ENCODE measurements at places on chromosomes 16 and 17. TPM values are rescaled to one million over a fixed set of nuclear protein-coding genes. Genes with fewer than 3 reads are reported as not detected.

DNA sequence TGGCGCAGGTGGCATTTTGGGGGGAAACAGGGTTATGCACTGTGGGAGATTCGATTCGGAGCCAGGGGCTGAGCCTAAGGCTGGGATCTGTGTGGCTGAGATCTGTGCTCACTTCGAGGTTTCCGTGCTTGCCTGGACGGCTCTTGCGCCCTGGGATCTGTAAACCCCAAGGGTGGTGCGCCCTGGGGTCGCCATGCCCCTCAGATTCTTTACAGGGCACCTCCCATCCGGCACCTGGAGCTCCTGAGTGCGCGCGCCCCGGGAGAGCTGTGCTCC lies 377 bp downstream of the SLC13A5 start:
- H3K4me1 ChIP-seq: peaks cover 16% of the 10 kb centered on the region
- DNase-seq: no peak
- H3K36me3 ChIP-seq: no peaks in the 10 kb centered on the region
- H3K27ac ChIP-seq: no peak overlapping the region
- peak overlapping the region; percentile 11 for H3K4me3 ChIP-seq

- no peak overlapping the region for H3K4me3 ChIP-seq
- no peak overlapping the region for H3K27ac ChIP-seq
- DNase-seq: no peak
- H3K27me3 ChIP-seq: no peaks in the 10 kb centered on the region
Measured at GRCh38 chr17:16232391-16232790, 15.4 kb downstream of the PIGL start.

- no peaks in the 10 kb centered on the region for H3K27me3 ChIP-seq
- H3K4me3 ChIP-seq: no peak overlapping the region
- H3K36me3 ChIP-seq: no peaks in the 10 kb centered on the region
- H3K4me1 ChIP-seq: peaks cover 58% of the 10 kb centered on the region
Measured at GRCh38 chr17:81040791-81041337, 5.9 kb downstream of the BAIAP2 start.

DNA sequence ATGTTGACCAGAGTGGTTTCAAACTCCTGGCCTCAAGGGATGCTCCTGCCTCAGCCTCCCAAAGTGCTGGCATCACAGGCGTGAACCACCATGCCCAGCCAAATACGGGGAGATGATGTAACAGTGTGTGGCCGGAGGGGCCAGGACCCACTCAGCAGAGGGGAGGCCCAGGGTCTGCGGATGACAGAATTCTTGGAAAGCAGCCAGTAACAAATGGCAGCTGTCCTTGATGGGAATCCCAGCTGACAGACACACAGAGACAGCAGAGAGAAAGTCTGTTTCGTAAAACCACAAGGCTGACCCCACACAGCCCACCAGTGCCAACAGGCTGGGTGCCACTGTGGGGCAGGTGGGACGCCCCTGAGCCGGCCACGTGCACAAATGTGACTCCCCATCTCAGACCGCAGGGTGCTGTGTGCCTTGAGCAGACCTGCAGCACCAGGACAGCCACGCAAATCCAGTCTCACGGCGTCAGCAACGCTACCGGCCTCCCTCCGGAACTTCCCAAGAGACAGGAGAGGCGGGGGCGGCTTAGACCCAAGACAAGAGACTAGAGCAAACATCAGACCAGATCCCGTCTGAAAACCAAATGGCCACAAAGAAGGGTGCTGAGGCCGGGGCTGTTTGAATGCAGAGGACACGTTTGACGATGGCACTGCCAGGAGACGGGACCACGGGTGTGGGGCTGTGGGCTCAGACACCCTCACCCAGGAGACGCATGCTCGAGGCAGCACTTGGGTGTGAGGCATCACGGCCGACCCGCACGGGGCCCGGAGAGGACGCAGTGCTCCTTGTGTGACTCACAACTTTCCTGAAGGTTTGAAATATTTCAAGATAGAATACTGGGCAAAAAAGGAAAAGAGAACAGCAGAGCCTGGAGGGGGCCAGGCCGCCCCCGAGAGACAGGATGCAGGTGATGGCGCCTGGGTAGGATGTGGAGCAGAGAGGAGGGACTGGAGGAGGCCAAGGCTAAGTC lies 24.6 kb downstream of the CTU2 start:
- peaks cover 84% of the 10 kb centered on the region for H3K36me3 ChIP-seq
- H3K4me3 ChIP-seq: no peak overlapping the region
- no peak overlapping the region for H3K27ac ChIP-seq
- no peaks in the 10 kb centered on the region for H3K27me3 ChIP-seq

The NEK8 gene
- total RNA-seq: 7.5 TPM

DNA sequence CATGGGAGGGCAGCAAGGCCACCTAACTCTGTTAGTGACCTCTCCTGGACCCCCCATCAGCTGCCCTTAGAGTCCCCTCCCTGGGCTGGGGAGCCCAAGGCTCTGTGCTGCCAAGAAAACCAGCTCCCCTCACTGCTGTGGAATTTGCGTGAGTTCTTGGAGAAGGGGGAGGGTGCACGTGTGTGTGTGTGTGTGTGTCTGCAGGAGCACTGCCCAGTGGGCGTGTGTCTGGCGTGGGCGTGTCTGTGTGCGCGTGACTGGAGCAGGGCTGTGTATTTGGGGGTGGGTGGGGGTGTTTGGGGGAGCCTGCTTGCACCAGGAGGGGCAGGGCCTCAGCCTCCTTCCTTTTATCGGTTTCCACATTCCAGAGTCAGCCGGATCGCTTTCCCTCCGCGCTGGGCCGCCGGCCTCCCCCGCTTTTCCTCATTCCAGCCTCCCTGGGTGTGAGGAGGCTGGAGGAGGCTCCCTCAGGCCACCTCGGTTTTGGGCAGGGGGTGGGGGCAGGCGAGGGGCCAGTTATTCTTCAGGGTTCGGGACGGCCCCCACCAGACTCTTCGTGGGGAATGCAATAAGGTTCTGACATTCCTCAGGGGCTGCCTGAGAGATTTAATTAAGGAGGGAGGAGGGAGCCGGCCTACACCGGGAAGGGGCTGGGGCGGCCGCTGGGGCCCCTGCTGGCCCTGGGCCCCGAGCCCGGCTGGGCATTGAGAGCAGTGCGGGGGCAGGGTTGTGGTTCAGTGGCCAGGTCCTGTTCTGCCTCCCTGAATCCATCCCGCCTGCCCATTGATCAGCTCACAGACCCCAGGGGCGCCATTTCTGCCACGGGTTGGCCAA lies 2.5 kb downstream of the VASN start:
- no peaks in the 10 kb centered on the region for H3K36me3 ChIP-seq
- H3K4me1 ChIP-seq: peaks cover 93% of the 10 kb centered on the region
- peak overlapping the region; percentile 90 for H3K27ac ChIP-seq
- peak overlapping the region; percentile 50 for H3K4me3 ChIP-seq
- peak; percentile 75 for DNase-seq
- H3K27me3 ChIP-seq: no peaks in the 10 kb centered on the region

DNA sequence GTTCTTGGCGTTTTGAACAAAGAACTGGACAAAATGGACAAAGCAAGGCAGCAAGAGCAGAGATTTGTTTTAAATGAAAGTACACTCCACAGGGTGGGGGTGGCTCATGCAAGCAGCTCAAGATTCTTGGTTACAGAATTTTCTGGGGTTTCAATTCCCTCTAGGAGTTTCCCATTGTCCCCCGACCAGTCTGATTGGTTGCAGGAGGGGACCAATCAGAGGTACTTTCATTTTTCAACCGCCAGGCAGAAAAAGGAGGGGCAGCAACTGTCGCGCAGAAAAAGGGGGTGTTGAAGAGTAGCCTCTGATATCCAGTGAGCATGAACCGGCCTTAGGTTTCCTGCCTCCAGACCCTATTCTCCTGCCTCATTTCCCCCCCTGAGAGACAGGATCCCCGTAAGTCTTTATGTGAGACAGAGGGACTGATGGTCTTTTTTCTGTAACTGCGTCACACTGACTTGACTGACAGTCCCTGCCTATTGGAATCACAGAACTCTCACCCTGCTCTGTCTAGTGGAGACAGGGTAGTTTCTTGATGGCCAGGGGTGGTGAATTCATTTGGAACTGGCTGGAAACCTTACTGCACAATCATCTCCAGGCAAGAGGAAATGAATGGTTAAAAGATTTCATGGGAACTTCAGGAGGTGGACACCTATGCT lies 59.4 kb upstream of the ALOX12 start:
- H3K4me3 ChIP-seq: peak overlapping the region; percentile 20
- no peaks in the 10 kb centered on the region for H3K36me3 ChIP-seq
- H3K27me3 ChIP-seq: no peaks in the 10 kb centered on the region
- peak overlapping the region; percentile 28 for H3K27ac ChIP-seq
- no peaks in the 10 kb centered on the region for H3K4me1 ChIP-seq
- peak; percentile 21 for DNase-seq

The HBQ1 gene
- total RNA-seq: not detected

DNA sequence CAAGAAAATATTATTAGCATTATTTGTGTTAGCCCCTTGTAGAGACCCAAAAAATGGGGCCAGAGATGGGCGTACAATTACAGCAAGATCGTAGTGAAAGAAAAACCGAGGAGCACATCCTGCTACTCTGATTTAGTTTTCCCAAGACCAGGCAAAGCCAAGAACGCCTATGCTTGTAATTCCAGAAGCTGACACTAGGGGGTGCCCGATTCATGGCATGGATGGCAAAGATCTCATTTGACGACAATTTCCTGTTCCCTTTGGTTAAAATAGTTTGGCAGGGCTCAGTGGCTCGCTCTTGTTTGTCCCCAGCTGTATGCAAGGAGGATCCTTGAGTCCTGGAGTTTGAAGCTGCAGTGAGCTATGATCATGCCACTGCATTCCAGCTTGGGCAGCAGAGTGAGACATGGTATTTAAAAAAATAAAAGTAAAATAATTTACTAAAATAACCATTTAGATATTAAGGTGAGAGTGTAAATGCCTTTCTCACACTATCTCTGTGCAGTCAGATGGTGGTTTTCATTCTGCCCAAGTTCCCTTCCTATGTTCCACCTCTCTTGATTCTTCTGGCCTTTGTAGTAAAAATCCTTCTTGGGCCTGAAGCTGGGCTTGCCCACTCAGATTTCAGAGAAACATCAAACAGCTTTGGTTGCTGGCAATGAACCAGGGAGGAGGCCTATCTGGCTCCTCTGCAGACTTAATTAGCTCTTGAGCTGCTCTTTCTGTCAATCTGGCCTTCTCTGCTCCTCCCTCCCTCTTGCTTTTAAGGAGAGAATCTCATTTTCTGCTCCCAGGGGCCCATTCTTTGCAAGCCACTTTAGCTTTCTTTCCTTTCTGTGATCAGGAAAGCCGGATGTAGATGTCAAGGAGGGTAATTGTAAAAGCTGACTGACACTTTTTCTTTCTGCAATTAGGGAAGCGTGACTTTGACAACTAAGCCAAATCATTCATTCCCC lies 31.2 kb downstream of the TMEM238L start:
- no peaks in the 10 kb centered on the region for H3K4me1 ChIP-seq
- H3K27me3 ChIP-seq: no peaks in the 10 kb centered on the region
- no peak overlapping the region for H3K27ac ChIP-seq
- H3K4me3 ChIP-seq: no peak overlapping the region
- DNase-seq: no peak
- H3K36me3 ChIP-seq: no peaks in the 10 kb centered on the region

The CCDC78 gene
- total RNA-seq: 13.7 TPM

The CSF3 gene
- 1.7 TPM for total RNA-seq

DNA sequence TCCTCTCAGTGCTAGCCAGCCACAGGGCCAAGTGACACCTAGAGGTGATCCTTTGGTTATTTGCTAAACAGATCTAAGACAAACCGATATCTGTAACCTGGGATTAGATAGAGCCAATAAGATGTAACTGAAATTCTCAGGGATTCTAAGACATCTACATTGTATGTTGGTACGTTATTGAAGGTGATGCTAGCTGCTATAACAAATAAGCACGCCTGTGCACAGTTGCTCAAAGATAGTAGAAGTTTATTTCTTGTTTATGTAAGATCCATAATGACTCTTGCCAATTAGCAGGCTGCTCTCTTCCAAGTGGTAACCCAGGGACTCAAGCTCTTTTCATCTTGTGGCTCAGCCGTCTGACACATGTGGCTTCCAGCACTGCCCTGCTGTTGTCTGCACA lies 370.3 kb downstream of the WWOX start:
- no peaks in the 10 kb centered on the region for H3K27me3 ChIP-seq
- no peaks in the 10 kb centered on the region for H3K36me3 ChIP-seq
- H3K27ac ChIP-seq: no peak overlapping the region
- H3K4me3 ChIP-seq: no peak overlapping the region

The FAM222B gene
- total RNA-seq: 25.4 TPM

GRCh38 chr16:50841081-50841886 lies 99.4 kb downstream of the CYLD start:
- H3K27me3 ChIP-seq: peaks cover 9% of the 10 kb centered on the region
- H3K36me3 ChIP-seq: no peaks in the 10 kb centered on the region
- DNase-seq: no peak
- no peak overlapping the region for H3K4me3 ChIP-seq
- no peak overlapping the region for H3K27ac ChIP-seq
- peaks cover 8% of the 10 kb centered on the region for H3K4me1 ChIP-seq

GRCh38 chr16:23611936-23612335 lies 15.8 kb upstream of the NDUFAB1 start:
- H3K27me3 ChIP-seq: no peaks in the 10 kb centered on the region
- no peaks in the 10 kb centered on the region for H3K4me1 ChIP-seq
- H3K36me3 ChIP-seq: peaks cover 81% of the 10 kb centered on the region
- H3K4me3 ChIP-seq: no peak overlapping the region
- no peak for DNase-seq

GRCh38 chr17:46753776-46754175 lies 64.7 kb downstream of the WNT3 start:
- H3K27ac ChIP-seq: no peak overlapping the region
- H3K4me1 ChIP-seq: no peaks in the 10 kb centered on the region
- peaks cover 81% of the 10 kb centered on the region for H3K36me3 ChIP-seq
- H3K4me3 ChIP-seq: no peak overlapping the region

The CD300LF gene
- 26.7 TPM for total RNA-seq

Measured in left lung (tissue), 14 donors.